ENCODE measurements at places on chromosomes 1 and 21.

GRCh38 chr1:201715351-201715750 is 113.6 kb upstream of the IPO9 start:
- no peak for DNase-seq

DNA sequence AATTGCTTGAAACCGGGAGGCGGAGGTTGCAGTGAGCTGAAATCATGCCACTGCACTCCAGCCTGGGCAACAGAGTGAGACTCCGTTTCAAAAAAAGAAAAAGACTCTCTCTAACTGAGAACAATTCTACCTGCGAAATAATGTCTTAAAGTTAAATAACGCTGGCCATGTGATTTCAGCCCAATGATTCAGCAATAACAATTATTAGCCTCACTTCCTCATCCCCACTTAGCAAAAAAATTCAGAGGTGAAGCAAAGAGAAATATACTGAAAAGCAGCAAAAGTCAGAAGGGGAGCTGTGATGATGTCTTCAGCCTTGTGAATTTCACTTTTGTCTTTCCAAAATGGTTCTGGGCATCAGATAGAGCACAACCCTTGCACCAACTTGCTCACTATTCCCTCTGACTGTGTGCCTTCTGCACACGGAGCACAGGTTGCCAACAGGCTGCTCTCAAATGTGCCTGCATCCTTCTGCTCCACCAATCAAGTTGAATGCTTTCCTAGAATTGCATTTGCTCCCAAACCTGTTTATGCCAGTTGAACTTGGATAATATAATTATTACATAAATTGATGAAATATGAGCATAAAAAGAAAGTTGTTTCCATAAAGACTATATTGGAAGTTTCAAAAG is 79.8 kb upstream of the IPO9 start:
- DNase-seq: no peak

GRCh38 chr21:25577424-25578055 is 29.7 kb downstream of the MRPL39 start:
- DNase-seq: no peak

DNA sequence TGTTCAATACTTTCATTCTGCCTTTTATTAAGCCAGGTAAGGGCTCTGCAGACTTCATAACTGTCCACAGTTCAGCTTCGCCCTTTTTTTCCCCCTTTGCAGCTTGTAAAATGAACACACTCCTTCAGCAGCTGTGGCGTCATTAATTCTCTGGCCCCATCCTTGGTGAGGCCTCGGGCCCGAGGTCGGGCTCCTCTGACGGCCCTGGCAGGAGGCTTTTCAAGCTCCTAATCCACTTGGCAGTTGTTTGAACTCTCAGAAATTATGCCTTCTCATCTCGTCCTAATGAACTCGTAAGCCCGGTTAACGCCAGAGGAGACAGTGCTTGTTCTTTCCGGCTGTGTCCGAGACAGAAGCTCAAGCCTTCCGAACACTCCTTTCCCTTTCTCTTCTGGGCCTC is 18.1 kb upstream of the EPHA8 start:
- no peak for DNase-seq

DNA sequence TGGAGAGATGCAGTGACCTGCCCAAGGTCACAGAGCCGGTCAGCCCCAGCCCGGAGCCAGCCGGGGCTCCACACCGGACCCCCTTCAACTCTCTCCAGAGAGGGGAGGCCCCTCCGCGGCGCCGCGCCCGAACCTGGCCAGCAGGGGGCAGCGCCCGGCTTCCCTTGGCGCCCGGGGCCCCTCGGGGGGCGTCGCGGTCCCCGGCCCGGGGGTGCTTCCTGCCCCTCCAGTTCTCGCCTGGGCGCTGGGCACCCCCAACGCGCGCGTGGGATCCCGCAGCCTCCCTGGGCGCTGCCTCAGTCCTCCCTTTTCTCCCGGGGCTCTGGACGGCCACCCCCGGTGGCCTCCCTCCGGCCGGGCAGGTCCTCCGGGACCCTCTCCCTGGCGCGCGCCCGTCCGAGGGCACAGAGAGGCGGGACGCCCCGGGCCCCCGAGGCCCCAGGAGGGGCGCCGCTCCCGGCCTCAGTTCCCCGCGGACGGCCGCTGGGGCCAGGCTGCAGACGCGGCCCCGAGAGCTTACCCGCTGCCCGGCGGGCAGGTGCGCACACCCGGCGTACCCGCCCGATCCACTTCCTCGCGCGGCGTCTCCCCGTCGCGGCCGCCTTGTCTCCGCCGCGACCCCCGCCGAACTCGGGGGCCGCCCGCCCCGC is 406 bp downstream of the HTR1D start:
- DNase-seq: no peak

- DNase-seq: no peak
Observed at GRCh38 chr21:31914472-31914871, 41.7 kb downstream of the HUNK start.
